ENCODE measurements at places on chromosomes 2 and 18.

DNA sequence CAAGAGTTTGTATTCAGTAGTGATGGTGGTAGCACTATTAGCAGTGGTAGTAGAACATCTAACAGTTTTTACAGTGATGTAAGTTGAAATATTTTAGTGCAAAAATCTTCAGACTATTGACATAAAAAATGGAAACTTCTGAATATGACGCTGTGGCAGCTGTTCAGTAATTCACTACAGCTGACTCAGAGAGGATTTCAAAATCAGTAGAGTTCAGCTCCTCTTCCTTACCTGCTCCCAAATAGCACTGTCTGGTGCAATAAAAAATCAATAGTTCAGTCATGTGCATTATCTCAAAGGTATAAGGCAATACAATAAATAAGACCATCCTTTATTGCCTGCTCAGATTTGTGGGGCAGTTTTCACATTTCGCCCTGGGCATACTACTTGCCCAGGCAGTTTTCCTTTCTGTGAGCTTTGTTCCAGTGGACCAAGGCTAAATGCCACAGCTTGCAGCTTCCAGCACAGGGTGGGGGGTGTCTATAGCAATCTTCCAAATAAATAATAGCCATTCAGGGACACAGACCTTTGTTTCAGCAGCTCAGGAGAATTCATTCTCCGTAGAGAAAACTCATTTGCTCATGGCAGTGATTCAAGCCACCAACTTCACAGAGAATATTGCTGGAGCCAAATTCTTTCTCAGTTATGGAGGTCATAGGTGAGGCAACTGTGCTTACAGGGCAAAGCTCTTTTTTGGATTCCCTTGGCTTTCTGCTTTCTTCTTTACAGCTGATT, 33.9 kb upstream of the GORASP2 start:
- no peak for DNase-seq

- no peak for DNase-seq
Observed at GRCh38 chr2:182101263-182101662, 115.6 kb downstream of the PPP1R1C start.

- peak; percentile 20 for DNase-seq
Observed at GRCh38 chr18:48794251-48794970, 156.4 kb downstream of the SMAD7 start.

DNA sequence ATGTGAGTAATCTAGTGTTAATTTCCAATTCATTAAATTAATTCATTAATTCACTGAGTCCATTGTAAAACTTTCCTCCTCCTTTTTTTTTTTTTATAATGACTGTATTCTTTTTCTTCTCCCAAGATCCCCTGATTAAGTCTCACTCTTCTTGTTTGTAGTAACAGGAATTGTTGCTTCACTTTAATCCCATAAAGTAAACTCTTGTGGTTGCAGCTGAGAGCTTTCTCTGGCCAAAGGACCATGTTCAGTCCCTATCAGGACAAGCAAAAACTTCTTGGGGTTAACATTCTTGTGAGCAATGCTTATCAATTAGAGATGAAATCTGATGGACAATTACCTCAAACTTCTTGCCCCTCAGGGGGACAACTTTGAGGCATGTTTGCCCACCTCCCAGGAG, 400.2 kb upstream of the SPHKAP start:
- no peak for DNase-seq

GRCh38 chr2:12694990-12695774, 21.6 kb upstream of the TRIB2 start:
- DNase-seq = no peak

DNA sequence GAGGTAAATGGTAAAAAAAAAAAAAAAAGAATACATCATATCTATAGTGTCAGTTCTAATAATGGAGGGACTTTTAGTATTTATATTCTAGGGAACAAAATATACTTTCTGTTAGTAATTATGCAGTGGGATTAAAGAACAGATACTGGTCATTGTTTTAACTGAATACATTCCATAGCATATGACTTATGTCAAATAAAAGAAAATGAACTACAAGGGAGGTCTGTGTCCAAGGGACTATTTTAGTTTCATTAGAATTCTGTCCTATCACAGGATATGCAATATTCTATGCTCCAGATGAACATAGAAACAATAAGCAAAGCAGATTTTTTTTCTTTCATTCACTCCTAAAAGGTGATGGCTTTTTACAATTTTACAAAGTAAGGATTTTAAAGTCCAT, 154.2 kb upstream of the ZEB2 start:
- DNase-seq = no peak

GRCh38 chr18:3593381-3593903, 143.5 kb downstream of the TGIF1 start:
- DNase-seq = peak; percentile 84

- no peak for DNase-seq
Observed at GRCh38 chr2:83055376-83056010, 1403.6 kb downstream of the SUCLG1 start.

DNA sequence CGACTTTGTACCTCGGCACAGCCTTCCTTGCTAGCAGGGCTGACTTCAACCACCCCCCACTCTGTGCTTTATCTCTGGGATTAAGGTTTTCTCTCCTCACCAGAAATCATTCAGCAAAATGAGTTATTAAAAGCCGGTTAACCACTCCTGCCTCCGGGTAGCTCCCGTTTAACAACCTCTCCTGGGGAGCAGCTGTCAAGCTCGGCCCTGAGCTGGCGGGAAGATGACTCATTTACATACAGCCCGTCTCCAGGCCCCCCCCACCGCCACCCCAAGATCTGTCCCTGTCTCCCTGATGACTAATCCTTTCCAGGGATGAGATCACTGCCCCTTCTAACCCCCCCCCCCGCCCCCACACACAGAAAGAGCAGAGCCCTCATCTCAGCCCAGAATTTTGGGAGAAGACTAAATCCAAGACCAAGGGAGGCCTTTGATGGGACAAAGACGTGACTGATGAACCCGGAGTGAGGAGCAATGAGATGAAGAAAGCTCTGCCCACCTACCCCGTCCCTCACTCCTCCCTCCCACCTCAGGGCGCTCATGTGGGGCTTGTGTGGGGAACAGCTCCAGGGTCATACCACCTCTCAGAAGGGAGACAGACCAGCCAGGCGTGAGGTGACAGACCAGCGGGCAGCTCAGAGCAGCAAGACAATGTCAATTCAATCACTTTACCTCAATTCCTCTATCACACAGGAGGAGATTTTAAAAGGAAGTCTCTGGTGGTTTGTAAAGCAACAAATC, 131.4 kb downstream of the MSH2 start:
- no peak for DNase-seq

GRCh38 chr2:6952101-6952500, 34.9 kb downstream of the RNF144A start:
- DNase-seq = no peak

GRCh38 chr2:232884549-232885263, 14.6 kb downstream of the SNORC start:
- DNase-seq = no peak

DNA sequence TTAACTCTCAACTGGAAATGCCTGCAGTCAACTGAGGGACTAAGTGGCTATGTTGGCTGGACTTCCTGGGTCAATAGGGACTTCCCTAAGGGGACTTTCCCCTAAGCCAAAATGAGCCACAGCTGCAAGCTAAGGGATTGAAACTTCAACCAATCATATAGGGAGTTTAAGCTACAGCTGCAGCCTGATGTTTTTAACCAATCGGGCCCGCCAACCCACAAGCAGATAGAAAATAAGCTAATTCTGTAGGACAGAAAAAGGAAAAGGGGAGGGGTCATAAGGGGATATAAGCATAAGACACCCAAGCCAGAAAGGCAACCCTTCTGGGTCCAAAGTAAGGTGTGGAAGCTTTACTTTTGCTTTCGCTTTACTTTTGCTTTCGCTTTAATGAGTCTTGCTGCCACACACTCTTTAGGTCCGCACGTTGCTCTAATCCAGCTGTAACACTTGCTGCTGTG, 927.5 kb downstream of the ERBB4 start:
- DNase-seq = no peak

- no peak for DNase-seq
Observed at GRCh38 chr2:113233593-113234550, 44.8 kb downstream of the PAX8 start.

DNA sequence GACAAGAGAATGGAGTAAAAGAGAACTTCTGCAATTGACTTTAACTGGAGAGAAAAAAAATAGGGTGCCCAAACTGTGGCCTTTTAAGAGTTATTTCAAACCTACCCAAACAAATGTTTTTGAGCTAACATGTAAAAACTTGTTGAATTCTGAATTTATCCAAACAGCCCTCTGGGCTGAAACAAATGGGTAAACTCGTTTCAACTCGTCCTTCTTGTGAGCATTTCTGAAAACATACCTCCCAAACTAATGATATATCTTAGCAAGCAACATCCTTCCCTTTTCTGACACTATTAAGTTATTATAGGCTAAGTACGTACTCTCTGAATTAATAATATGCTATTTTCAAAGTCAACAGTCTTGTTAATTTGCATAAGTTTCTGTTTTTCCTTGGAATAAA, 793.0 kb upstream of the ACVR2A start:
- no peak for DNase-seq

GRCh38 chr2:73892631-73893329, at the start of gene ACTG2:
Gene ACTG2, plus strand, starts transcription at chr2:73893008. Its CDS starts 8,304 bp downstream, at chr2:73901312.
- no peak for DNase-seq

- DNase-seq = no peak
Observed at GRCh38 chr18:49460976-49461601, 644 bp upstream of the DYM start.

- DNase-seq = no peak
Observed at GRCh38 chr2:84286878-84287277, 172.2 kb downstream of the SUCLG1 start.

GRCh38 chr2:211129798-211130197, 573.4 kb downstream of the CPS1 start:
- DNase-seq = no peak

- no peak for DNase-seq
Observed at GRCh38 chr2:106316915-106317314, 122.8 kb upstream of the UXS1 start.

DNA sequence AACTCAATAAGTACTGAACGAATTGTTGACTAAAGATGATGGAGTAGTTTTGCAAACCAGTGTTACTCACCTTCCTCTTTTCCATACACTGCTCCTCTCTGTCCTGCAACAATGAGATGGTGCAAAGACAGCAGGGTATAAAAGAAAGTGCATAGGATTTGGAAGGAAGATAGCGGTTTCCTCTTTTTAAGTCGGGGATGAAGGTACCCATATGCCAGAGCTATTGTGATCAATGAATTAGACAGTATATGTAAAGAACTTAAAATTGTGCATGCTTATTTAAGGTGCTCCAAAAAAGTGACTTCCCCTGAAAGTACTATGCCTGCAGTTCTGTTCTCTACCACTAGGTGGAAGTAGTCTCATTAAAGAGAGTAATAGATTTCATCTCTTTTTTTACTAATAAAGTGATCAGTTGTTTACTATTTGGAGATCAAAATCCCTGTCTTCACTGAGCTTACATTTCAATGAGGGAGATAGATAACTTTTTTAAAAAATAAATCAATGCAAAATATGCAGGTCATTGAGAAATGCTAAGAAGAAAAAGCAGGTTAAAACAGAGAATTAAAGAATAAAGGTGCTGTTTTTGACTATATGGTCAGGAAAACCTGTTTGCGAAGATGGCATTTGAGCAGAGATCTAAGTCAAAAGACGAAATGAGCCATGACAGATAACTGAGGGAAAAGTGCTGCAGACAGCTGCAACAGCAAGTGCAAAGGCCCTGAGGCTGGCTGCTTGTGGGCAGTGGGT, 339.7 kb upstream of the SLC14A2 start:
- DNase-seq = no peak

DNA sequence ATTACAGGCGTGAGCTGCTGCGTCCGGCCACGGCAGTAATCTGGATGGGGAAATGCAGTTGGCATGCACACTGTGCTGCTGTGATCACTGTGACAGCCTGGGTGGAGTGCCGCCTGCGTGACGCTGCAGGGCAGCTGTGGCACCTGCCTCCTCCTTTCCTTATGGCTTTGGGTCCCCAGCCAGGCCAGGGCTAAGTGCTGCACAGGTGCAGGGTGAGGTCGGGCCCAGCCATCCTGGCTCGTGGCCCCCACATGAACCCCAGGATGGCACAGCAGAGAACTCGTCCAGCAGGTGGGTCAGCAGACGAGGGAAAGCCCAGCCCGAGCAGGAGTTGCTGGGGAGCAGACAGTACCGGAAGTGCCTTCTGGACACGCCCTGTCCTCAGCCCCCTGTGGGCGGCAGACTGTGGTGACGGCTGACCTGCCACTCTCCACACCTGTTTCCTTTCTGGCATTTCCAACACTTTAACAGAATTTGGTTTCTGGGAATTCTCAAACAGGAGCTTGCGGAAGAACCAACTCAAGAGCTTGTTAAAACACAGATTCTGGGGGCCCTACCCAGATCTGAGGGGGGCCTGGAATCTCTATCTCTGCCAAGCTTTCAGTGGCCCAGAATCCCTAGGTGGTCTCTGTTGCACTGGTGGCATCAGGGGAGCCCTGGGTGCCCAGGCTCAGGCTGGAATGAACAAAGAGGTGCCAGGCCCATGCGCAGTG, 16.9 kb downstream of the HS1BP3 start:
- DNase-seq = peak; percentile 79

GRCh38 chr2:160289126-160289525, 89.1 kb upstream of the ITGB6 start:
- no peak for DNase-seq

DNA sequence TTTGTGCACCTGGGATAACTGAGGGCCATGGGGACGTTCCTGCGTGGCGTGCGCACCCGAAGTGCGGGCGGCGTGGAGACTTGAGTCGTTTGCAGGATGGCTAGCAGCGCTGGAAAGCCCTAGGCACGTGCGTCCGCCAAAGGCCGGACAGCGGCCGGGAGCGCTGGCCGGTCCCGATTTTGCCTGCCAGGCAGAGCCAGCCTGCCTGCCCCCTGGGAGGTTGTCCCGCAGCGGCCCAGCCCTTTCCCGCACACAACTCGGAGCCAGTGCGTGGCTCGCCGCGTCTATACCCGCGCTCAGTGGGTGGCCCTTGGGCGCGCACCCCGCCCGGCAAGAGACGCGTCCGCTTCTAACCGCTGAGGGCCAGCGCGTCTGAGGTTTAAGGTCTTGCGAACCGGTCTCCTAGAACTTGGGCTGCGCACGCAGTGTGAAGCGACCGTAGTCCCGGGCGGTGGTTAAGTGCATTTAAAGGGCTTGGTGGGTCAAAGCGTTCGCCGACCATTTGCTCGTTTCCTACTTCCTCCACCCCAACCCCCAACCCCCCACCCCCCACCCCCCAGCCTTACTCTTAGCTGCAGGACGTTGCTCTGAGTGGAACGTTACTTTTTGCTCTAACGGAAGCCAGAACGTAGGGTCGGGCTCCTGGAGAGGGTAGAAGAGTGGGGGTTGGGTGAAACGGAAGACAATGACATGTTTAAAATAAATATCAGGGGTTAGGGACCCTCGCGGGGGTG, 627 bp downstream of the CDCA7 start:
- DNase-seq = no peak

- DNase-seq = no peak
Observed at GRCh38 chr2:147449323-147449991, 395.4 kb upstream of the ACVR2A start.
